ENCODE measurements at places on chromosomes 6 and 20. TPM values are rescaled to one million over a fixed set of nuclear protein-coding genes. Genes with fewer than 3 reads are reported as not detected.
A peak's percentile ranks its signal among the peaks of the same experiment; 100 is the strongest.

- no peaks in the 10 kb centered on the region for H3K36me3 ChIP-seq
- H3K27ac ChIP-seq: no peak overlapping the region
- DNase-seq: peak; percentile 25
- H3K27me3 ChIP-seq: no peaks in the 10 kb centered on the region
- H3K4me1 ChIP-seq: no peaks in the 10 kb centered on the region
- H3K4me3 ChIP-seq: no peak overlapping the region
Observed at GRCh38 chr6:113723182-113723581, 134.0 kb upstream of the MARCKS start.

GRCh38 chr6:153048631-153049030, 46.1 kb upstream of the MTRF1L start:
- no peaks in the 10 kb centered on the region for H3K4me1 ChIP-seq
- no peaks in the 10 kb centered on the region for H3K36me3 ChIP-seq
- H3K27me3 ChIP-seq: no peaks in the 10 kb centered on the region
- no peak for DNase-seq

DNA sequence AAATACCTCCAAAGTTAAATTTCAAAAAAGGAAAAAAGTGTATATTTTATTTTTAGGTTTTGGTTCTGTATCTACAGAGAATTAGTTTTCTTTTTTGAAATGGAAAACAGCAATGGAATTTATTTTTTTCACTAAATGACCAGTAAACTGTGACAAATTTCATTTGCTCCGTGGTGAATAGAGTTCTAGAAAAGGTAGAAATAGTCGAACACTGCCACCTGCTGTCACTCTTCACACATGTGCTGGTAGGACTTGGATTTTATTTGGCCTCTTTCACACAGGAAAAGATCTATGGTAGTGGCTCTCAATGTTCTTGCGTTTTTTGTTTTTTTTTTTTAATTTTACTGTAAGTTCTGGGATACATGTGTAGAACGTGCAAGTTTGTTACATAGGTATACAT, 312.5 kb downstream of the EYA4 start:
- no peaks in the 10 kb centered on the region for H3K4me1 ChIP-seq
- no peak overlapping the region for H3K27ac ChIP-seq

- peak overlapping the region; percentile 4 for H3K27ac ChIP-seq
- no peak overlapping the region for H3K4me3 ChIP-seq
- H3K36me3 ChIP-seq: no peaks in the 10 kb centered on the region
- no peak for DNase-seq
- H3K4me1 ChIP-seq: no peaks in the 10 kb centered on the region
- H3K27me3 ChIP-seq: no peaks in the 10 kb centered on the region
Observed at GRCh38 chr6:122075917-122076316, 323.5 kb upstream of the HSF2 start.

DNA sequence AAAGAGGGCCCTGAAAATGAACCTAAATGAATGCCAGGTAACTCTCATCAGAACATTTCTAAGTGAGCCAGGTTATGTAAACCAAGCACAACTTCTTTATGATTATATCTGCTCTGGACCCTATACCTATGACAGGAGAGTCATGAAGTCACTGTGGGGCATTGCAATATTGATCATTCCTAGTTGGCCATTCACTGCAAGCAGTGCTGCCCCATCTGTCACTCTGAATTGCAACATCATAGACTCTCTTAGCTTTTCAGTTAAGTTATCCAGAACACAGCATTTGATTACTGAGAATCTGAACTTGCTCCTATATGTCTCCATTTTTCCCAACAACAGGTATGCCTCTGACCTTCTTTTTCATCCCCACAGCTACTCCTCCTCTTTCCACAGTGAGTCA, 3.3 kb downstream of the COL21A1 start:
- H3K27ac ChIP-seq: no peak overlapping the region
- no peaks in the 10 kb centered on the region for H3K36me3 ChIP-seq
- no peak overlapping the region for H3K4me3 ChIP-seq

GRCh38 chr20:21704408-21705385, 767 bp upstream of the PAX1 start:
- H3K4me3 ChIP-seq: no peak overlapping the region
- peaks cover 45% of the 10 kb centered on the region for H3K4me1 ChIP-seq
- H3K27me3 ChIP-seq: peaks cover 98% of the 10 kb centered on the region
- H3K36me3 ChIP-seq: no peaks in the 10 kb centered on the region
- no peak overlapping the region for H3K27ac ChIP-seq

- no peak overlapping the region for H3K27ac ChIP-seq
- no peaks in the 10 kb centered on the region for H3K36me3 ChIP-seq
- no peaks in the 10 kb centered on the region for H3K4me1 ChIP-seq
- no peaks in the 10 kb centered on the region for H3K27me3 ChIP-seq
- no peak for DNase-seq
Observed at GRCh38 chr6:20653085-20653479, 118.8 kb downstream of the CDKAL1 start.

GRCh38 chr20:54212226-54212625, 4.3 kb downstream of the PFDN4 start:
- H3K27me3 ChIP-seq: no peaks in the 10 kb centered on the region
- peaks cover 5% of the 10 kb centered on the region for H3K36me3 ChIP-seq
- no peak overlapping the region for H3K27ac ChIP-seq
- no peak overlapping the region for H3K4me3 ChIP-seq
- H3K4me1 ChIP-seq: peaks cover 3% of the 10 kb centered on the region

DNA sequence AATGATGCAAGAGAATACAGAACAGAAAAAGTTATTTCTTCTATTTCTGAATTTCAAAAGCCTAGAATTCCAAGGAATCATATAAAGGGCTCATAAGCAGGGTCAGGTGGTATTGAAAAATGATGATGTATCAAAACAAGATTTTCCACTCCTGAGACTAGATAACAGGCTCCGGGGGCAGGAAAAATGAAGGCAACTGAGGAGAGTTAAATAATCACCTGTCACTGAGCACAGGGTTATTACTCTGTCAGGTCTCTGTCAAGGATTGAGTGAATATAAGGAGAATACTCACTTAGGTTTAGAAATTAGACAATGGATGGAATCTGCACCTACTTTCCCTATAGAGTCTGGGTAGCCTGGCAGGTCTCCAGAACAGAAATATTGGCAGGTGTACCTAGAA, 76.1 kb upstream of the KHDRBS2 start:
- H3K27me3 ChIP-seq: no peaks in the 10 kb centered on the region
- no peak overlapping the region for H3K27ac ChIP-seq
- H3K4me3 ChIP-seq: no peak overlapping the region
- H3K36me3 ChIP-seq: no peaks in the 10 kb centered on the region

DNA sequence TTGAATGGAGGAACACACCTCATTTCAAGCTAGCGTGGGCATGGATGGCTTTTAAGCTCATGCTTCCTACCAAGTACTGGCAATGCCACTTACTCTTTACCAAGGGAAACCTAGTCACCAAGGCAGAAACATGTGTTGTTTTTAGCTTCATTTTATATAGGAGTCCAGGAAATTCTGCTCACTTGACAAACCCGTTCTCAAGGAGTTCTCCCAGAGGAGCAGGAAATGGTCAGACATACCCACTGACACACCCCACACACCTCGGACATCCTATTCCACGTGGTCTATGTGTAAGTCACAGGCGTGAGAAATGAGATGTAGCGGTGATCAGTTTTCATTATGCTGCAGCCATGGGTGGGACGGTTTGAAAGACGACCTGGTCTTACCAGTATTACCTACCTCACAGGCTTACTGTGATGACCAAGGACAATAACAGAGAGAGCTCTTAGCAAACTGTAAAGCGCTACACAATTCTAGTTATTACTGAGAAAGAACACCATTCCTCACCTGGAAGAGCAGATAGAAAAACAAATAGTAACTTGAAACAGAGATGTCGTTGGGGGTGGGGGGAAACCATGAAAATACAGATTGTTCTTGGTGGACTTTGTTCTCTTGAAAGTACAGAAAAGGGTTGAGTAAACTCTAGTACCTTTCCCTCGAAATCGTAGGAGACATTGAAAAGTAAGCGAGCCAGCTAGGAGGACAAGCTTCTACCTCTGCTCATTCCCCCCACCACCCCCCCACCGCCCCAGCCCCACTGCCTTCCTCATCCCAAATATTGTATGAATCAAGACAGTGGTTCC, 1.7 kb downstream of the CNKSR3 start:
- peak overlapping the region; percentile 81 for H3K27ac ChIP-seq
- peaks cover 15% of the 10 kb centered on the region for H3K4me1 ChIP-seq
- H3K4me3 ChIP-seq: peak overlapping the region; percentile 62
- no peaks in the 10 kb centered on the region for H3K36me3 ChIP-seq
- no peaks in the 10 kb centered on the region for H3K27me3 ChIP-seq
- DNase-seq: no peak

- no peak for DNase-seq
- H3K27me3 ChIP-seq: no peaks in the 10 kb centered on the region
- no peak overlapping the region for H3K27ac ChIP-seq
- no peak overlapping the region for H3K4me3 ChIP-seq
- H3K4me1 ChIP-seq: no peaks in the 10 kb centered on the region
Observed at GRCh38 chr6:146127447-146128215, 98.8 kb downstream of the GRM1 start.

- no peaks in the 10 kb centered on the region for H3K27me3 ChIP-seq
- H3K4me3 ChIP-seq: no peak overlapping the region
- no peak overlapping the region for H3K27ac ChIP-seq
- no peaks in the 10 kb centered on the region for H3K4me1 ChIP-seq
- H3K36me3 ChIP-seq: no peaks in the 10 kb centered on the region
- DNase-seq: no peak
Observed at GRCh38 chr6:46054516-46054915, 38.9 kb upstream of the CLIC5 start.

DNA sequence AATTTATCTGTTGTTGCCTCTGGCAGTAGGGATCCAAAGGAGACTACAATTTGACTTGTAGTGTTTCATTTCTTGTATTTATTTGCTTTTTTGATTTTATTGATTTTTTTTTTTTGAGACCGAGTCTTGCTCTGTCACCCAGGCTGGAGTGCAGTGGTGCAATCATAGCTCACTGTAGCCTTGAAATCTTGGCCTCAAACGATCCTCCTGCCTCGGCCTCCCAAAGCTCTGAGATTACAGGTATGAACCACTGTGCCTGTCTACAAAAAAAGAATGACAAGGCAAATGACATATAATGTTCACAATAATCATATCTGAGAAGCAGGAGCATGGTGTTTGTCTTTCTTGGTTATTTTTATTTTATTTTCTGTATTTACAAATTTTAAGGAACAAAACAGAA, 117.6 kb upstream of the RNF24 start:
- H3K27me3 ChIP-seq: no peaks in the 10 kb centered on the region
- DNase-seq: no peak
- H3K4me3 ChIP-seq: no peak overlapping the region

GRCh38 chr6:157244175-157244574, 79.1 kb downstream of the TMEM242 start:
- H3K27me3 ChIP-seq: peaks cover 3% of the 10 kb centered on the region
- no peak for DNase-seq
- no peaks in the 10 kb centered on the region for H3K36me3 ChIP-seq
- no peak overlapping the region for H3K4me3 ChIP-seq
- H3K4me1 ChIP-seq: peaks cover 33% of the 10 kb centered on the region

- no peak overlapping the region for H3K27ac ChIP-seq
- H3K27me3 ChIP-seq: peaks cover 71% of the 10 kb centered on the region
- no peak overlapping the region for H3K4me3 ChIP-seq
- DNase-seq: no peak
Observed at GRCh38 chr20:63024573-63025392, 18.0 kb upstream of the BHLHE23 start.

DNA sequence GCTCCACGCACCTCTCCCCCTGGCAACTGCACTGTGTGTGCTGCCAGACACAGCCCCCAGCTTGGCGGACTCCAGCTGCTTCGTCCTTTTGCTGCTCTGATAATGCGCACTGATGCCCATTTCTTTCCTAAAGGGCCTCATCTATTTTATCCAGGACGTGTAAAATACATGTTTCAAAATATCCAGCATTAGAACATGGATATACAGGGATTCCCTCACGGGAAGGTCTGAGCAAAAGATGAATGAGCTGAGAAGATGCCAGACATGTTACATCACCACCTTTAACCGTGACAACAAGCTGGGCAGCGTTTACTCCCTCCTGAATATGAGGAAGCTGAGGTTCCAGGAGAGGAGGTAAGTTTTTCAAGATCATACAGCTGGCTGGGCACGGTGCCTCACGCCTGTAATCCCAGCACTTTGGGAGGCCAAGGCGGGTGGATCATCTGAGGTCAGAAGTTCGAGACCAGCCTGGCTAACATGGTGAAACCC, 32.8 kb downstream of the TNXB start:
- peak; percentile 57 for DNase-seq
- peaks cover 9% of the 10 kb centered on the region for H3K4me1 ChIP-seq
- peak overlapping the region; percentile 57 for H3K27ac ChIP-seq

- no peak overlapping the region for H3K27ac ChIP-seq
- no peak for DNase-seq
- no peaks in the 10 kb centered on the region for H3K36me3 ChIP-seq
- no peak overlapping the region for H3K4me3 ChIP-seq
- H3K4me1 ChIP-seq: no peaks in the 10 kb centered on the region
- H3K27me3 ChIP-seq: peaks cover 8% of the 10 kb centered on the region
Observed at GRCh38 chr20:63045991-63046390, 39.2 kb upstream of the BHLHE23 start.

DNA sequence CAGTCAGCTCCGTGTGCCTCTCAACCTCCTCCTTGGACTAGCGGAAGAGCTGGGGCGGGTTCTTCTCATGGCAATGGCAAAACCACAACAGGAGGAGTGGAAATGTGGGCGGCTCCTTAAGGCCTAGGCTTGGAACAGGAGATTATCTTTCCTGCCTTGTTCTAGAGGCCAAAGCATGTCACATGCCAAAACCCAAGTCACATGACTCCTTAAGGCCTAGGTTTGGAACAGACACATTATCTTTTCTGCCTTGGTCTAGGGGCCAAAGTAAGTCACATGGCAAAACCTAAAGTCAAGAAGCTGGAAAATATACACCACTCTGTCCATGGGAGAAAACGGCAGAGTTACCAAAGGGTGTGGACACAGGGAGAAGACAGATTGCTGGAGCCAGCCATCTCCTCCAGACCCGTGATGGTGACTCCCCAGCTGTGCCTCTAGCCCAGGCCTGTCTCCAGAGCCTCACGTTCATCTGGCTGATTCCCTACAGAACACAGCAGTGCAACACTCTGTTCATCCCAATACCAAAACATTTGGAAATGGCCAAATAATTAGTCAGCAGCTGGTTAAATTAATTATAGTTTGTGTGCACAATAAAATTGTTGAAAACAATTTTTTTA, 34.2 kb downstream of the ANKRD60 start:
- H3K4me3 ChIP-seq: no peak overlapping the region
- H3K4me1 ChIP-seq: peaks cover 7% of the 10 kb centered on the region
- no peak overlapping the region for H3K27ac ChIP-seq
- H3K27me3 ChIP-seq: no peaks in the 10 kb centered on the region
- no peak for DNase-seq

DNA sequence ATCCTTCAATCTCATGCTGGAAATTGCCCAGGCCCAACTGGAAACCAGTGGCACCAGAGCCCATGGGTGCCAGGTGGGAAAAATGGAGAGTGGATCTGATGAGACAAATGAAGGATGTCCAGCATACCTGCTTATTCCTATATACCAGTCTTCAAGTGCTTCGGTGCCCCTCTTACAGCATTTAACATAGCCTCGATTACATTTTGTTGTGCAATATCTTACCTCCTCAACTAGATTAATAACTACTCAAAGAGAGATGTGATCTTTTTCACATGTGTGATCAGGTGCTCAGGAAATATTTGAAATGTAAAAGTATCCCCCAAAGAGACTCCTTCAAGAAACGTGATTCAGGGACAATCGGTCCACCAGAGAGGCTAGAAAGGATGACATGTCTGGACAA, 4.8 kb upstream of the ANKRD66 start:
- no peaks in the 10 kb centered on the region for H3K27me3 ChIP-seq
- H3K4me1 ChIP-seq: no peaks in the 10 kb centered on the region
- no peak overlapping the region for H3K4me3 ChIP-seq
- no peak for DNase-seq
- no peak overlapping the region for H3K27ac ChIP-seq

BHLHE23 gene
- total RNA-seq: not detected

OR2B2 gene
- not detected for total RNA-seq

MYBL2 gene
- 1.9 TPM for total RNA-seq

LKAAEAR1 gene
- total RNA-seq: 1.8 TPM

DEFB110 gene
- not detected for total RNA-seq

VGLL2 gene
- 0.30 TPM for total RNA-seq

HLA-DOB gene
- total RNA-seq: 0.11 TPM

Data from spinal cord (tissue), 10 donors.